ENCODE measurements at places on chromosomes 2 and 18.

DNA sequence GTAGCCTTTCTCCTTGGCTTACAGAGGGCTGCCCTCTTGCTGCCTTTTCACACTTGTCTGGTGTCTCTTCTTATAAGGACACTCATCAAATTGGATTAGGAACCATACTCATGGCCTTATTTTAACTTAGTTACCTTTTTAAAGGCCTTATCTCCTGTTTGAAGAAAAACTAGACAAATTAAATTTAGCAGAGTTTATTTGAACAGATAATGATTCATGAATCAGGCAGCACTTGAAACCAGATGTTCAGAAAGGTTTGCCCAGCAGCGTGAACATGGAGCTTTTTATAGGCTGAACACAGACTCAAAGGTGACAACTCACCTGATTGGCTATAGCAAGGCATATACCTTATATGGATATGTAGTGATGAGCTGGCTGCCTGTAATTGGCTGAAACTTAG is 238.0 kb downstream of the GULP1 start:
- no peak for DNase-seq

- no peak for DNase-seq
Observed at GRCh38 chr2:53511549-53511948, 256.1 kb upstream of the CHAC2 start.

GRCh38 chr18:3607309-3608098 is 157.5 kb downstream of the TGIF1 start:
- DNase-seq, result no peak

- DNase-seq, result no peak
Observed at GRCh38 chr18:10322004-10322403, 132.4 kb upstream of the APCDD1 start.

- no peak for DNase-seq
Observed at GRCh38 chr18:21448299-21448698, 152.2 kb downstream of the ESCO1 start.

DNA sequence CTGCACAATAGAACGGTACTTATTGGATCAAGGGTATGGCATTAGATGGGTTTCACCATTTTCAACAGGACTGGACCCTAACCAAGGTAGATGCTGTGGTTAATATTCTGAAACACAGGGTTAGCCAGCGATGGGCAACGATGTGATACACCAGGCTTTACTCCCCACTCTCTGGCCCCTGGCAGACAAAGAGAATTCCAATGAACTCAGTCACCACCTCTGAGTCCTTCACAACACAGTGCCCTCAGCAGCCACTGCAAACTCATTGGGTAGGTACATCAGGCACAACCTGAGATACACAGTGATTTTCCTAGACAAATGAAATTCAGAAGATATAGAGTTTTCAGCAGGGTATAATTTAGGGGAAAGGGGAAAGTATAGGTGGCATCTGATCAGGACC is 634.5 kb downstream of the ZEB2 start:
- no peak for DNase-seq

- no peak for DNase-seq
Observed at GRCh38 chr2:42519624-42520023, 25.8 kb upstream of the KCNG3 start.

DNA sequence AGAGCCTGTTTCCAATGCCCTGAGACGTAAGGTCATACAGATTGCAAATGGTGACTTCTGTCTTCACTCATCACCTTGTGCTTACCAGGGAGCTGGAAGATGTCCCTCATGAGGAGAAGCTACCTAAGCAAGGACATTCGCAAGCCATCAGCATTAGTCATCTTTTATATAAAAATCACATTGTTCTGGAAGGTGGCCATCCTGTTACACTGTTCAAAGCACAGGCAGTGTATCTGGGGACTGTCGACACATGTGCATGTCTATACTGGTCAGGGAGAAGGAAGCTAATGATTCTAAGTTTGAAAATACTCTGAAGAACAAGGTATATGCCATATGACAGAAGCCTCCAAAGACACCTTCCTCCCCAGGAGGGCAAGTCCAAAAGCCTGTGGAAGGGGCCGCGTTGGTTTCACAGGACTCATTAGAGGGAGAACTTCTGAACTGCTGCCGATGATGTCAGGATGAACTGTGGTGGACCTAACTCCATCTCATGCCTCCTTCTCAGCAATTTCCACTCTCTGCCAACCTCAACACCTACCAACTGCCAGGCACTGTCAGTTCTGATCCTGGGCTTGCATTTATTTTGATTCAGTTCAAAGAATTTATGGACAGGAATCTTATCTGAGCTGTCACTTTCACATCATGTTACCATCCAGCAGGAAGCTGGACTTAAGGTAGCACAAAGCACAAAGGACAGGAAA is 39.4 kb downstream of the DNER start:
- no peak for DNase-seq

GRCh38 chr2:185955050-185955449 is 216.4 kb downstream of the FSIP2 start:
- DNase-seq, result no peak

Data from spinal cord (tissue), 10 donors.